ENCODE measurements at places on chromosomes 7 and 10. TPM values are rescaled to one million over a fixed set of nuclear protein-coding genes. Genes with fewer than 3 reads are reported as not detected.

- no peak overlapping the region for H3K27ac ChIP-seq
- no peak overlapping the region for H3K4me3 ChIP-seq
- H3K27me3 ChIP-seq, result peaks cover 20% of the 10 kb centered on the region
- H3K36me3 ChIP-seq, result no peaks in the 10 kb centered on the region
These were observed 374.8 kb upstream of the AKR1E2 start for GRCh38 chr10:4450981-4451908.

GRCh38 chr10:78366663-78367411 lies 333.2 kb downstream of the RPS24 start:
- no peak overlapping the region for H3K27ac ChIP-seq
- DNase-seq, result no peak
- no peaks in the 10 kb centered on the region for H3K27me3 ChIP-seq
- no peak overlapping the region for H3K4me3 ChIP-seq
- no peaks in the 10 kb centered on the region for H3K36me3 ChIP-seq

GRCh38 chr7:36261019-36261754 lies 108.1 kb downstream of the EEPD1 start:
- H3K4me3 ChIP-seq, result no peak overlapping the region
- no peak overlapping the region for H3K27ac ChIP-seq
- no peak for DNase-seq
- no peaks in the 10 kb centered on the region for H3K36me3 ChIP-seq
- peaks cover 5% of the 10 kb centered on the region for H3K4me1 ChIP-seq

- no peak overlapping the region for H3K4me3 ChIP-seq
- no peaks in the 10 kb centered on the region for H3K27me3 ChIP-seq
- peaks cover 90% of the 10 kb centered on the region for H3K4me1 ChIP-seq
- no peak overlapping the region for H3K27ac ChIP-seq
These were observed 162.6 kb downstream of the CELF2 start for GRCh38 chr10:11180228-11180627.

DNA sequence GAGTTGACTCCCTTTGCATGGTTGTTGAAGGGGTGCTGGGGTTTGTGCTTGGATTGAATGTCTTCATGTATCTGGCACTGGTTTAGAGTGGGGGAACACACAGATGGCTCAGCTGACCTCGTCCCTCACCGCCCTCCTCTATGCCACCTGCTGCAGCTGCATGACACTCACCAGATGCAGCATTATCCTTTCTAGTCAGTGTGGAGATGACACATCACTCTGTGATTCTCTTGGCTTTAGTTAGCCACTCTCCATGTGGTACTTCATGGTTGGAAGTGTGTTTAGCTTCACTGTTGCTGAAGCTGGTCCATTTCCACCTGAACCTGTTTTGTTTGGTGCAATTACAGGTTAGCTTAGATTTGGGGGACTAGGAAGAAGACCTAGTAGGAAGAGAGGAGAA lies 56.3 kb upstream of the BMPER start:
- H3K4me3 ChIP-seq, result no peak overlapping the region
- H3K27ac ChIP-seq, result no peak overlapping the region
- H3K36me3 ChIP-seq, result no peaks in the 10 kb centered on the region
- H3K4me1 ChIP-seq, result no peaks in the 10 kb centered on the region
- no peak for DNase-seq

DNA sequence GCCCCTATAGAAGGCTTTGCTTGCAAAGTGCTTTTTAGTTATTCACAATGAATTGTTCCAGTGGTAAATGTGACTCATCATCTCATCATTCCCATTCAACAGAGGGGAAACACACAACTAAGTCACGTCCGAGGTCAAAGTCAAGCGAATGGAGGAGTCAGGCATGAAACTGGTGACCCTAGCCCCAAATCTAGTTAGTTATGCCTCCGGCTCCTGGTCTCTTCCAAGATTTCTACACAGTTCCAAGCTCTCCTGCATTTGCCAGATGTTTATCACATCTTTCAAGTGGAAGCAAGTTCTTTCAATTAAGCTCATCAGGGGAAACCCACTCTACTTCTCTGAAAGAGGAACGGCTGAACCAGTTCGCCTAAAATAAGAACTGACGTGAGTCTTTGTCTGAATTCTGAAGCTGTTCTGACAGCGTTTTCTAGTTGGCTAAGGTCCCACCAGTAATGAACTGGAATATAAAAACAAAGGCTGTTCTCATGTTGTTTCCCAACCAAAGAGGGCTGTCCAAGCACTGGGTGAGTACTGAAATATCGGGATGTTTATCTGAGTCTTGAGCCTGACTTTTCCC lies 140.9 kb upstream of the NRBF2 start:
- H3K27me3 ChIP-seq, result peaks cover 4% of the 10 kb centered on the region
- DNase-seq, result no peak
- H3K4me1 ChIP-seq, result peaks cover 3% of the 10 kb centered on the region
- H3K36me3 ChIP-seq, result no peaks in the 10 kb centered on the region
- H3K27ac ChIP-seq, result no peak overlapping the region
- H3K4me3 ChIP-seq, result no peak overlapping the region

Gene CREB5
- total RNA-seq, result not detected

Gene BAG3
- total RNA-seq, result 15.0 TPM

Gene MTERF1
- 24.4 TPM for total RNA-seq

Measured in activated naive CD8-positive, alpha-beta T cell treated with anti-CD3 and anti-CD28 coated beads, Interleukin-2, amount 10 ng/mL, durations not matched to agents 7 days and 5 days (primary cell).